Right lobe of liver (tissue), 6 donors: ENCODE measurements at places on chromosomes 1 and 21. TPM values are rescaled to one million over a fixed set of nuclear protein-coding genes. Genes with fewer than 3 reads are reported as not detected.

The KLF17 gene
- total RNA-seq: not detected

The GJB3 gene
- total RNA-seq: 0.12 TPM

The CAPN2 gene
- 49.2 TPM for total RNA-seq

The SPRR2E gene
- total RNA-seq: not detected

The CD34 gene
- total RNA-seq: 0.70 TPM
